ENCODE measurements at places on chromosomes 3 and 15. TPM values are rescaled to one million over a fixed set of nuclear protein-coding genes. Genes with fewer than 3 reads are reported as not detected.

GRCh38 chr3:192957441-192958021 is 39.9 kb upstream of the MB21D2 start:
- peak; percentile 64 for DNase-seq

DNA sequence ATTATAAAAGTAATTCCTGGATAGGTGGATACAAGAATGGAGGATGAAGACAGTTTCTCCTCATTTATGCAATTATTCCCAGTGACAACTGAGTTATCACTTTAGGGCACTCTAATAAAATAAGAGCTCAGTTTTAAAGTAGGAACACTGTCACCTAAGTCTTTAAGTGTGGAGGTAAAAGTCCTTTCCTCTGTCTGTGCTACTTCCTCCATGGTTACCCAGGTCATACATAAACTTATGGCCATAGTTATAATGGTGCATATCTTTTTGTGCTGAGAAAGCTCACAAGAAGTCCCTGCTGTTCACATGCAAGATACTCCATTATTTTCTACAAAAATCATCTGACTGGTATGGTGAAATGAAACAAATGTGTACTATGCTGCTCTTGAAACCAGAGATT is 1093.6 kb downstream of the IGSF11 start:
- DNase-seq: no peak

GRCh38 chr3:126442856-126443242 is 32.8 kb downstream of the ZXDC start:
- DNase-seq: no peak

DNA sequence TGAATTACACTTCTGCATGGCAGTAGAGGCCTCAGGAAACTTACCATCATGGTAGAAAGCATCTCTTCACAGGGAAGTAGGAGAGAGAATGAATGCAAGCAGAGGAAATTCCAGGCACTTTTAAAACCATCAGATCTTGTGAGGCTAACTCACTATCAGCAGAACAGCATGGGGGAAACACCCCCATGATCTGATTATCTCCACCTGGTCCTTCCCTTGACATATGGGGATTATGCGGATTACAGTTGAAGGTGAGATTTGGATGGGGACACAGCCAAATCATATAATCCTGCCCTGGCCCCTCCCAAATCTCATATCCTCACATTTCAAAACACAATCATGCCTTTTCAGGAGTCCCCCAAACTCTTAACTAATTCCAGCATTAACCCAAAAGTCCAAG is 691.1 kb downstream of the SI start:
- no peak for DNase-seq

DNA sequence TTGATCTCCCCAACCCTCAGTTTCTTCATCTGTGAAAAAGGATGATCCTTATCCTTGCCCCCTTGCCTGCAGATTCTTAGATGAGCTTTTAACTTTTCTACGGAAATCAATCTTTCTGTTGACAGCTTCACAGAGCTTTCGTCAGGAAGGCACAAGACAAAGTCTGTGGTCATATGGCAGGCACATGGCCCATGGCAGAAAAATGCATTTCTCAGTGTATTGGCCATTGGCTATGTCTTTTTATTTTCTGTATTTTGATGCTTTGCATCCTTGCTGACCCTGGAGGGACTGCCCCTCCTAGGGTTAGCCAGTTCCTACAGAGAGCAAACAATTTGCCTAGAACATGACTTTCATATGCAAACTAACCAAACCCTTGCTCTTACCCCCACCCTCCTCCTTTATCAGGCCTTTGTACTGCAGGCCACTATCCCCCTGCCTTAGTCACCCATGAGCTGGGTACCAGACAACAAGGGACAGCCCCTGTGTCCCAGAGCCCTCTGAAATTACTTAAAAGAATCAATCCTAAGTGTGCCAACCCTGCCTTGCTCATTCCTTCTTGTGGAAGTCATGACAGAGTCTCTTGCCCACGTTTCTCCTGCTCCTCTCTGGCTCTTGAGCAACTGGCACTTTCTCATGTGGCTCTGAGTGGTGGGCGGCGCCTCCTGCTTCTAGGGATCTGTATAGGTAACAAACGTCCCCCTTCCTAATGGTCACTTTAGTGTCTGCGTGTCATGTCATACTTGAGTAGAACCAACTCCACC is 24.1 kb upstream of the NOX5 start:
- no peak for DNase-seq

DNA sequence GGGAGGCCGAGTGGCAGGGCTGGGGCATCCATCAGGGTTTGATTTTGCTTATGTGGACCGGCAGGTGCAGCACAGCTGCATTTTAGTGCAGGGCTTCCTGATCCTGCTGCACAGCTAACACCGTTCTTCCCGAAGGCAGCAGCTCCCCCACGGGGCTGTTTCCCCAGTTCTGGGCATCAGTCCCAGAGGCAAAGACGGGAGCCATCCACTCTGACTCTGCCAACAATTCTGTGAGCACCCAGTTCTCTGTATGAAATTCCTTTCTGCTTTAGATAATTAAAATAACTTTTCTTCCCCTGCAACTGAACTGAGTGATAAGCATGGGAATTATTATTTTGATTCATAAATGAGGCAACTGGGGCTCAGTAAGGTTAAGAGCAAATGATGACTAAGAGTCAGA is 262.9 kb upstream of the ATP10A start:
- no peak for DNase-seq

DNA sequence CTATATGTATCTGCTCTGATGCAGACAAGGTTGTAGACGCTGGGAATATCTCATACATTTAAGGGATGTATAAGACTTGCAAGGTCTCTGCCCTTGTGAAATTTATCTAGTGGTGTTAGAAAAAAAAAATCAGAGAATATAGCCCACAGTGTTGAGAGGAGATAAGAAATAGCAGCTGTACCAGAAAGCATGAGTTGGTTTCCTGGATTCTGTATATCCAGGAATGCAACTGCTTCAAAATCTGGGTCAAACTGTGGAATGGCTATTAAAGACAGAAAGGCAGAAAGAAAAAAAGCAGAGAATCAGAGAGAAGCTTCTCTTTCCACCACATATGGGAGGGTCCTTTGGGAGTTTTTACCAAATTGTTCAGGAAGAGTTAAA is 1.5 kb upstream of the TMEM212 start:
- no peak for DNase-seq

DNA sequence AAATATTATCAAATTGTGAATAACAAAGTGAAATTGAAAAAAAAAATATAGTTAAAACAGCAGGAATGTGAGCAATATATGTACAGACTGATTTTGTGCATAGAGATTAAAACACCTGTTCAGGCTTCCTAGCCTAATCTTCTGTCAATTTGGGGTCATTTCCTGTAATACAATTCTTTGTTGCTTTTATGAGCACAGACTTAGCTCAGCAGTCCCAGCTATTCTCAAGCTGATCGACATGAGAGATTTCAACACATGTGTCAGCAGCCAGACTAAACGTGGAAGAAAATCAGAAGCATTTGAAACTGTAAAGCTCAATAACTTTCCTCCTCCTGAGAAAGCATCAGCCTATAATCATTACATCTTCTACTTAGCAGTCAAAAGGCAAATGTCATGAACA is 1.6 kb upstream of the FHIT start:
- no peak for DNase-seq

- peak; percentile 35 for DNase-seq
These were observed 195.1 kb upstream of the ICE2 start for GRCh38 chr15:60673918-60674558.

DNA sequence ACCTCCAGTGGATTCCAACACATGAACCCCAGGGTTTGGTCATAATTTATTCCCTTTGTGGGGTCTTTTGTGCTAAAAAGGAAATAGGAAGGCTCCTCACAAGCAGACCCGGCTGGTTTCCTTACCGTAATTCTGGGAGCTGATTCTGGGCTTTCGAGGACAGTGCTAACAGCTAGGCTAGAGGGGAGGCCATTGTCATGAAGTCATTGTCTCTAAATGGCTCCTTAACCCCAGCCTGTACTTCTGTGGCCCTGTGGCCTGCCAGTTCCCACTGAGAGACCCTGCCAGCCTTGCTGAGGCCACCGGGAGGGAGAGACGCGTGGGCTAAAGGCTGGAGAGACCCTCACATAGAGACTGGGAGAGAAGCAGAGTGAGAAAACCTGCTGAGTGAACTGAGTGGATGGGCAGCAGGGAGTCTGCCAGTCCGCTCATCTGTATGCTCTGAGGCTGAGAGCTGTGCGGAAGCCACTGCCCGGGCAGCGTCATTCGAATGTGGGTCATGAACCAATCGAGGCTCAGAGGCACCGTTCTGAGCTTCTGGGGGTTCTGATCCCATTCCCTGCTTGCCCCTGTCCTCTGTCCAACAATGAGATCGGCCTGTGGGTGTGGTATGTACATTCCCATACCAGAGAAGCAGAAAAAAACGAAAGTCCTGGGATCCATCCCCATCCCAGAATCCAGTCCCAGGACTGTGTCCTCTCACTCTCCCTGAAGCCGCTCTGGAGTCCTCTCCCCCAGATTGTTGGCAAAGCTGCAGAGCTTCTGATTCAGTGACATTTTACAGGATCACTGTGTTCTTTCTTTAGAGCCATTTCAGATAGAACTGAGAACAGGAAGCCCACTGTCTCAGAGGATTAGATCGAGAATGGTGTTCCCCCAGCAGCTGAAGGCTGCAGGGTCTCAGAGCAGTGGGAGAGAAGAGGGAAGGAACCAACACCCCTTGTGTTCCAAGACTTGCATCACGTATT is 21.3 kb upstream of the DGKG start:
- peak; percentile 30 for DNase-seq

- DNase-seq: no peak
These were observed 8.6 kb downstream of the PODXL2 start for GRCh38 chr3:127637546-127637945.

DNA sequence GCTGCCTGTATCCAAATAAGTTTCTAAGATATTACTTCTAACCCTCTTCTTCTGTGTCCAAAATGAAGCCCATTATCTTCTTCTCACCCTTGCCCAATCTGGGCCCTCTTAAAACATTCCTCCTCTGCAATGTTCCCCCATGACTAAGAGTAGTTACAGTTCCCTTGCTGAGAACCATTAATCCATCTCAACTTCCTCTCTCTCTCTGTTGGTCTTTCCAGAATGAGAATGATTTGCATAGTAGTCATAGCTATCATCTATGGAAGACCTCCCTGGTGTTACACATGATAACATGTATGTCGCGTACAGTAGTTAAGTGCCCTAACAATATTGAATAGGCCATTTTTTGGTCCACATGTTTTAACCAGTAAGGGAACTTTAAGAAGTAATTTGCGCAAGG is 177.9 kb downstream of the ANXA2 start:
- no peak for DNase-seq

- DNase-seq: no peak
These were observed 2.9 kb upstream of the TM4SF19 start for GRCh38 chr3:196341137-196341536.

DNA sequence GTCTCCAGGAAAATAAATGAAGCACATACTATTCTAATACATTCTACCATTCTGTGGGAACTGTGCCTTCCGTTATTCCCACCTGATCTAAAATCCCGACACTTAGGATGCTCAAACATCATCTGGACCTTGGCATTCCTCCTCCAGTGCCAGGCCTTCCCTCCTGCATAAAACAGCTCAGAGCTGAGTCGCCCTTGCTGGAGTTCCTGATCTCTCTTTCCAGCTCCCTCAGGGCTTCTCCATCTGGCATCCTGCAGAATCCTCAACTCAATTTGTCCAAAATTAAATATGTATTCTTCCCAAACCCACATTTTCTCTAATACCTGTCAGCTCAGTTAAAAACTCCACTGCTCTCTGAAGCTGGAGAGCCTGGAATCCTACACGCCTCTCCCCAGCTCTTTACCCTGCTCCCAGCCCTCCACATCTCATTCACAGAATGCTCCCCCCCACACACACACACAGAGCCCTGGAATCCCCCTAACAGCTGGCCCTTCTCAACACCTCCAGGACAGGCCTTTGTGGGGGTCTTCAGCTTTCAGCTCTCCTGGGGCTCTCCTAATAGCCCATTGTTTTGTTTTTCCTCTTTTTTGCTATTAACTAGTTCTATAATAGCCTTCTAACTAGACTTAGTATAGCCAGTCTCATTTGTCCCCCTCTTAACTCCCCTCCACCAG is 78.5 kb downstream of the HMG20A start:
- DNase-seq: no peak

DNA sequence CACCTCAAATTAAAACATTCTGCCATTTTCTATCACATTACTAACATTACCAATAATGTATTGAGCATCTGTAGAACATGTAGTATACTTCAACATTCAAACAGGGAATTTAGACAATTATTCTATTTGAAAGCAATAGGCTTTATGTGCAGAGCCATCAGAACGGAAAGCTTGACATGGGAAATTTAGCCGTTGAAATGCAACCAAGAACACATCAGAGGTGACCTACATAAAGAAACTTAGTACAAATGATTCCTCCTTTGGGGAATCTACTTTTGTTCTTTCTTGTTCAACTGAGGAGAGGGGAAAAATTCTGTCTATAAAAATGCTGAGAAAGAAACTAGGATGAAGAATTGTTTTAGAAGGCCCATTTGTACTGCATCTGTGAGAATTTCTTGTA is 38.6 kb upstream of the RBMS3 start:
- DNase-seq: no peak

GRCh38 chr3:53193466-53194209 is 32.6 kb downstream of the PRKCD start:
- DNase-seq: peak; percentile 26

- DNase-seq: no peak
These were observed 21.9 kb downstream of the ABTB1 start for GRCh38 chr3:127694467-127695215.

- DNase-seq: no peak
These were observed 95.6 kb downstream of the APBA2 start for GRCh38 chr15:28981351-28981720.

DNA sequence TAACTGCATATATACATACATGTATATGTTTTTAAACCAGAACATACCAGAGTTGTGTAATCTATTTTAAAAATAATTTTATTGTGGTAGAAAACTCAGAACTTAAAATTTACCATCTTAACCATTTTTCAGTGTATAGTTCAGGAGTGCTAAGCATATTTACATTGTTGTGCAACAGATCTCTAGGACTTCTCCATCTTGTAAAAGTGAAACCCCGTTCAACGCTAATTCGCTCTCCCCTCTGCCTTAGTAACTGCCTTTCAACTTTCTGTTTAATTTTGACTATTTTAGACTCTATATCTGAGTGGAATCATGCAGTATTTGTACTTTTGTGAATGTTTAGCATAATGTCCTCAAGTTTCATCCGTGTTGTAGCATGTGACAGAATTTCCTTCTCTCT is 51.8 kb upstream of the SSR3 start:
- no peak for DNase-seq

GRCh38 chr3:170132335-170132734 is 49.2 kb downstream of the PHC3 start:
- DNase-seq: no peak

DNA sequence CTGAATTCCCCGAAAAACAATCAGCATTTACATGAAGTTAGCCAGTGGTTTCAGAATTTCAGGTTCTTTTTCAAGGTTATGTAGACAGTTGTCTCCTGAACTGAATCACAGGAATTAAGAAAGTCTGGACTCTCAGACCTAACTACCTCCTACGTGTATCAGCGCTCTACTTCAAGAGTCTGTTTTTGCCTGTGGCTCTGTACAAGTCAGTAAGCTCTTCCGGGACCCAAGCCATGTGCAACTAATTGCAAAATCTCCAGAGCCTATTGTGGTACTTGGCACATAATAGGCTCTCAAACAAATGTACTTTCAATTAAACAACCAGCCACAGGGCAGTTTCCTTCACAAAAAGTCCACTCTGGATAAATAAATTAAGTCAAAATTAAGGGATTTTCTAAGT is 414.2 kb downstream of the PDCD6IP start:
- no peak for DNase-seq

Gene DLG1
- 20.7 TPM for polyA plus RNA-seq

Gene ATP10A
- polyA plus RNA-seq: 0.88 TPM

Gene UROC1
- polyA plus RNA-seq: not detected

Gene DUOX1
- polyA plus RNA-seq: 0.80 TPM

Gene CCDC39
- polyA plus RNA-seq: 0.15 TPM

Gene NRROS
- polyA plus RNA-seq: 2.7 TPM

Gene CFAP92
- 0.12 TPM for polyA plus RNA-seq

Gene RFTN1
- 25.9 TPM for polyA plus RNA-seq

Gene MAP2K5
- polyA plus RNA-seq: 7.7 TPM

All from heart right ventricle (tissue), 16 donors.